ENCODE measurements at places on chromosomes 5 and 9.

DNA sequence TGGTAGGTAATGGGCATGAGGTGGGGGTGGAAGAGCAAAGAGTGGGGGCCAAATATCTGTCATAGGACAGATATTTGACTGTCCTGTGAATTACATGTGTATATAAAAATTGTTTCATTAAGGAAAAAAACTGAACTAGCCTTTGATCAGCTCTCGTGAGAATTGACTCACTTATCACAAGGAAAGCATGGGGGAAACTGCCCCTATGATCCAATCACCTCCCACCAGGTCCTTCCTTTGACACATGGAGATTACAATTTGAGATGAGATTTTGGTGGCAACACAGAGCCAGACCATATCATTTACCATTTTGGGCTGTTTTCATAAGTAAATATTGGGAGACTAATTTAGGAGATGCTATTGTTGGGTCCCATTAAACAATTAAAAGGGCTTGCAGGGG is 63.2 kb upstream of the FYB1 start:
- no peak for DNase-seq

DNA sequence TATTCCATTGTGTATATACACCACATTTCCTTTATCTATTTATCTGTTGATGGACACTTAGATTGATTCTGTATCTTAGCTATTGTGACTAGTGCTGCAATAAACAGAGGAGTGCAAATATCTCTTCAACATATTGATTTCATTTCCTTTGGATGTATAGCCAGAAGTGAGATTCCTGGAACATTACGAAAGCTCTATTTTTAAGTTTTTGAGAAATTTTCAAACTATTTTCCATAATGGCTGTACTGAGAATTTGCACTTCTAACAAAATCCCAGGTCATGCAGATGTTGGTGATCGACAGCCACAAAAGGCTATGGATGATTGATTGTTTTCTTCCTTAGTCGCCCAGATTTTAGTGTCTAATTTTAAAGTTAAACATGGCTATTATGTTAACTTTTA is 132.7 kb upstream of the MTAP start:
- no peak for DNase-seq

DNA sequence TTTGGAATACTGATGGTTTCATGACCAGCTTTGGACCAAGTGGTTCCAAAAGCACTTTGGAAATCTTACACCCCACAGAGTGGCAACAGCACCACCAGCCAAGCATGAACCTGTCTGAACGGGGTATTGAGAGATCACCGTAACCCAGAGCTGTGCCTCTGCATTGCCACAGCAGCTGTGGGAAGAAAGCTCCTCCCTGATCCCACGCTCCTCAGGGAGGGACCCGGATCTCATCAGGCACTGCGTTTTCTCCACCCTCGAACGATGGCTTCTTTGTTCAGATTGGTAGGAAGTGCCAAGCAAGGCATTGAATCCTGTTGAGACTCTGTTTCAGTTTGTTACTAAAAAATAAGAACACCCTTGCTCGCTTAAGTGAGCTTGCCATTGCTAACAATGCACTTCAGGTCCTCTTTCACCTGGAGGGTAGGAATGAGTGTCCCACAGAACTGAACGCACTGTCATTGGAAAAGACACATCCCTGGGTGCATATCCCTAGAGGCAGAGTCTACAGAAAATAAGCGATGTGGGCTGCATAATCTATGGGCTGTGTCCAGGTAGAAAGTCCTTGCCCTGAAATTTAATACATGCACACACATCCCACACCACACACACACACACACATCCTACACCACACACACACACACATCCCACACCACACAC is 118.0 kb upstream of the ICE1 start:
- peak; percentile 28 for DNase-seq

- no peak for DNase-seq
Measured at GRCh38 chr5:135669416-135669815, 90.6 kb upstream of the CXCL14 start.

DNA sequence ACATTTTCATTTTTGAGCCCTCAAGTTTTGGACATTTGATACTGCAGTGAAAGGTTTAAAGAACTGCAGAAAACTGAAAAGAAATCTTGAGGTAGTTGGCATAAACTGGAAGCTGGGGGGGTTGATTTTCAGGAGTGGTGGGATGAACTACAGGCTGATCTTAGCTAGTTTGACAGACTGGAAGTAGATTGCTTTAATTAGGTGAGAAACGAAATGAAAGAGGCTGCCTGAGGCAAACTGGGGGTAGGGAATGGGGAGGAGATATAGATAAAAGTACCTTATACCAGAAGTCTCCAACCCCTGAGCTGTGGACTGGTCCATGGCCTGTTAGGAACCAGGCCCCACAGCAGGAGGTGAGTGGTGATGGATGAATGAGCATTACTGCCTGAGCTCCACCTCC is 101.4 kb upstream of the SPEF2 start:
- DNase-seq = no peak

DNA sequence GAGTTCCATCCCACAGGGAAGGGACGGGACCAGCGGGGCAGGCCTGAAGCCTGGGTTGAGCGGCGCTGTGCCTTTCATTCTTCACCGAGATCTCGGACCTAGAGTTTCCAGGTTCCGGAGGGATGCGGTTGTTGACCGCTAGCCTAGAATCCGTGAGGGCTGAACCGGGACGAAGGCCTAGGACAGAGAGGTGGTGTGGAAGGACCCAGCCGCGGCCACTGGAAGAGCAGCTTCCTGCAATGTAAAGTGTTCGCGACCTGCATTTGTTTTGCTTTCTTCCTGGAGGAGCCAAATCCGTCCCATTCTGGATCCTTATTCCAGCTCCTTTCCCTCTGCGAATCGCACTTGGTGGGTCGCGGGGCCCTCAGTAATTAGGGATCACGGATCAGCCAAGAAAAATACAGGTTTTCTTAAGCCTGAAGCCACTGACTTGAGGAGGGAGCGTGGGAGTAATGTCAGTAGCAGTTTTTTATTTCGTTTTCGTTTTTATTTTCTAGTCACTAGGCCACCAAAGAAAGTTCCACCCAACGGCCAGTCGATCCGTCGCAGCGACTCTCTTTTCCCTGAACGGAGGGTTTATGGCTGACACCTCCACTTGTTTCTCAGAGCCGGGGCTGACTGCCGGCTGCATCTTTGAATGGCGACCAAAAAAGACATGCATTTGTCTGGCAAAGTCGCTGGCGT is 48.6 kb downstream of the ANXA2R start:
- DNase-seq = no peak

DNA sequence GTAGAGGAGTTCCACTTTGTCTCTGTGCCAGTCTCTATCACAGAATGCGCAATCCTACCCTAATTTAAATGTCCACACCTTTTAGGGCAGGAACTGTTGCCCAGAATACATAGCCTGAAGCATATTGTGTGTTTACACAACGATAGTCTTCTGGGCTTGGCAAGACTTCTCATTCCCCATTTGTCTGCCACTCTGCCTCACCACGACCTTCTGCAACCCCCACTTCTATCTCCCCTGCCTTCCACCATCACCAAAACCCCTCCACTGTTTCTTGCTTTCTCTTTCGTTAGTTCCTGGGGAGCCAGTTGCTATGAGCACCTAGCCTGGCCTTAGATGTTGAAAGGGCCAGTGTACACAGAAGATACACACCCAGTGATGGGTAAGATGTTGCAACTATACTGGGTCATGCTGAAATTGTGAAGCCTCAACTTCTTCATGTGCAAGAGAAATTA is 883 bp upstream of the RNF145 start:
- no peak for DNase-seq

DNA sequence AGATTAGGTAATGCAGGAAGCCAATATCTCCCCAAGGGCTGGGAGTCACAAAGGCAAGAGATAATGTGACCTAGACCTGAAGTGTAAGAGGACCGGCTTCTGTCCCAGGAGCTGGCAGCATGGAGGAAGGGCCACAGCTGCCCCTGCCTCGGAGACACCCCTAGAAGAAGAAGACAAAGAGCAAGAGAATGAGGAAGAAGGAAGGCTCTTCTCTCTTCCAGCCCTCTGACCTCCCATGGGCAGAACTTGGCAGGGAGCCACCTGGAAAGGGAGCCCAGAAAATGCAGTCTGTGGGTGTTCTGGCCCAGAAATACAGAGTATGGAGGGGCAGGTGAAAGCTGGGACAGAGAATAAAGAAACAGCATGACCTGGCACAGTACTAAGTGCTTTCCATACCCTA is 151.0 kb downstream of the C5orf15 start:
- DNase-seq = no peak

GRCh38 chr5:95590880-95591279 is 29.0 kb upstream of the GPR150 start:
- no peak for DNase-seq

DNA sequence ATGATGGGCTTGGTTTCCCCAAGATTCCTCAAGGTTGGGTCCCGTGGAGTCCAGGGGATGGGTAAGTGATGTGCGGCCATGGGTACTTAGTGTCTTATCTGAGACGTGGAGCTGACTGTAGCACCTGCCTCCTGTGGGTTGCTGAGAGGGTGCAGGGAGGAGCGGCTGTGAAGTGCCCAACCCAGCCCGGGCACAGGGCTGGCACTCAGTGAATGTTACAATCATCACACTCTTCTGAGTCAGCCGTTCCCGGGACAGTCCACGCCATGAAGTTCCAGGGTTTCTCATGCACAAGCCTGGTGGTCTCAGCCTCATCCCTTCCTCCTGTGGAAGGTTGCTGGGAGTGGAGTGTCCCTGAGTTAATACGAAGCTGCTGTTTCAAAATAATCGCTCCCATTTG is 29.1 kb downstream of the NTNG2 start:
- DNase-seq = no peak

GRCh38 chr9:15372455-15372854 is 50.2 kb upstream of the SNAPC3 start:
- DNase-seq = no peak

DNA sequence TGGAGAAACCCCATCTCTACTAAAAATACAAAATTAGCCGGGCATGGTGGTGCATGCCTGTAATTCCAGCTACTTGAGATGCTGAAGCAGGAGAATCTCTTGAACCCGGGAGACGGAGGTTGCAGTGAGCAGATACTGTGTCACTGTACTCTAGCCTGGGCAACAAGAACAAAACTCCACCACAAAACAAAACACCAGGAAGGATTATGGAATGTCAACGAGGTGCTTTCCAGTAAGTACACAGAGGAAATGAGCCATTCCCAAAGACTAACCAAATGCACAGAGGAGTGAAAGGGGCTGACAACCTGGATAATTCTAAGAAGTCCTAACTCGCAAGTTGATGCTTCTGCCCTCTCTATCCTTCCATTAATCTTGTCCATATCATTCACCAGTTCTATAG is 126.1 kb upstream of the RETREG1 start:
- no peak for DNase-seq

DNA sequence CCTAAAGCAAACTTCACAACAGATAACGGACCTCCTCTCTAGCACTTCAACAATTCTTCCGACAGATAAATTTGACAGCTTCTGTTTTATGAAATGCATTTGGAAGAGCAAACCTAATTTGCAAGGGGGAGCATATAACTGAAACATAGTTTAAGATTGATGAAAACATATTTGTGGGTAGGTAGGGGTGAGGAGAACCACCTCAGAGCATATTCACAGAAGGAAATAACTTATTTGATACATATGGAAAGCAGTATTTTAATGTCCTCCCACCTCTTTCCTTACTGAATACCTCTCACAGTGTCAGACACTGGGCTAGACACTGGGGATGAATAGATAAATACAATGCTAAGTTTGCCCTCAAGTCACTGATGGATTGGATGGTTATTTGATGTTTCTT is 384.8 kb downstream of the MAT2B start:
- DNase-seq = no peak

- DNase-seq = peak; percentile 27
Measured at GRCh38 chr9:96556701-96557461, 62.8 kb downstream of the CDC14B start.

- peak; percentile 19 for DNase-seq
Measured at GRCh38 chr5:177368869-177369644, 11.3 kb downstream of the RGS14 start.

DNA sequence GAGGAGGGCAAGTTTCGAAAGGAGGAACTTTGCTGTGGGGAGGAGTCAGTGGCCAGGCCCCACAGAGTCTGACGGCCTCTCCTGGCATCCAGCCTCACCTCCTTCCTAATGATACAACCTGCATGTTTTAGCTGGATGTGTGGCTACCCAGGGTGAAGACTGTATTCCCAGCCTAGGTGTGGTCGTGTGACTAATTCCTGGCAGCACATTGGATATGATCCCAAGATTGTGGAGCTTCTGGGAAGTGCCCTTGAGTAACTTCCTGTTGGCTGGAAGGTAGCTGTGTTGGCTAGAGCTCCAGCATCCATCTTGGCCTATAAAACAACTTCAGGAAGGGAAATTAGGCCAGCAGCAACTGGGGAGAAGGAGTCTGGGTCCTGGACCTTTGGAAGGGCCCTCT is 19.0 kb upstream of the LPCAT1 start:
- peak; percentile 35 for DNase-seq

- DNase-seq = peak; percentile 50
Measured at GRCh38 chr5:95959888-95960666, 1.6 kb downstream of the ELL2 start.

- DNase-seq = no peak
Measured at GRCh38 chr5:131147258-131147657, 17.8 kb downstream of the HINT1 start.

- DNase-seq = no peak
Measured at GRCh38 chr9:99556998-99557397, 264.7 kb upstream of the NR4A3 start.

GRCh38 chr9:132973713-132974112 is 4.8 kb upstream of the GFI1B start:
- peak; percentile 18 for DNase-seq

- DNase-seq = no peak
Measured at GRCh38 chr5:138223532-138223931, 10.4 kb upstream of the CDC23 start.

DNA sequence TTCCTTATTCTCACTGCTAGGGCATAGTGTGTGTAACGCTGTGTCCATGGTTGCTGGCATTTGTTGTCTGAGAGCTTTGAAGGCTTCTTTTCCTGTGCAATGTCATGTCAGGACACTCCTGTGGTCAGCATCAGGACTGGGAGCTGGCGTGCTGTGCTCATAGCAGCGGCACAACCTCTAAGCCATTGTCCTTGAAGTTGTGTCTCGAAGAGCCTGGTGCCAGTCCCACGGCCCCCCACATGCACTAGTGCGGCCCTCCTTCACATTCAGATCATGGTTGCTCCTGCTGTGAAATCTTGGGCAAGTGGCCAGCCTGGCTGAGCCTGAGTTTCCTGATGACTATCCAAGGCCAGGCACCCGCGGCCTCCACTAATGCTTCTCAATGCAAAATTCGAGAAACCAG is 32.4 kb downstream of the PDZD2 start:
- no peak for DNase-seq

DNA sequence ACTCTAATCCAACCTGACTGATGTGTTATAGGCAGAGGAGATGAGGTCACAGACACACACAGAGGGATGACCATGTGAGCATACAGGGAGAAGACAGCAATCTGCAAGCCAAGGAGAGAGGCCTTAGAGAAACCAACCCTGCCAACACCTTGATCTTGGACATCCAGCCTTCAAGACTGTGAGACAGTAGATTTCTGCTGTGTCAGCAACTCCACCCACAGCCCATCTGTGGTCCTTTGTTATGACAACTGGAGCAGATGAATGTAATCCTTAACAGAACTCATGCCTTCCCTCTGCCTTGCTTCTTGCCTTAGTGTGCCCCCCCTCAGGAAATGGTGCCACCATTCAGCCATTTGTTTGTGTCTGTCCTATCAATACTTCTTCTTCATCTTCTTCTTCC is 107.4 kb downstream of the NXNL2 start:
- DNase-seq = no peak

- DNase-seq = no peak
Measured at GRCh38 chr5:133333326-133334150, 278.8 kb downstream of the FSTL4 start.

GRCh38 chr5:27962198-27962597 is 923.8 kb upstream of the CDH9 start:
- DNase-seq = no peak

- DNase-seq = no peak
Measured at GRCh38 chr9:942805-943580, 33.5 kb upstream of the DMRT3 start.
